Activated CD4-positive, alpha-beta memory T cell treated with anti-CD3 and anti-CD28 coated beads for 36 hours (primary cell): ENCODE measurements at places on chromosomes 2 and 18.
A peak's percentile ranks its signal among the peaks of the same experiment; 100 is the strongest.

DNA sequence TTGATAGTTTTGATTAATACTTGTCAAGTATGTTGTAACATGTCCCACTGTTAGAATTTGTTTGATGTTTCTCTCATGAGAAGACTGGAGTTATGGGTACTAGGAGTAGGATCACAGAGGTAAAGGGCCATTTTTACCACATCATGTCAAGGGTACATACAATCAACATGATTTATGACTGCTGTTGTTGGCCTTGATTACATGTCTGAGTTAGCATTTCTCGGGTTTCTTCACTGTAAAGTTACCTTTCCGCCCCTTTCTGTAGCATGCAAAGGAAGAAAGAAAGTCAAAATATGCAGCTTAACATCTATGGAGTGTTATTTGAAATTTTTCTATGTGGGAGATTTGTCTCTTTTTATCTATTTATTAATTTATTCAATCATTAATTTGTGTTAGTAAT is 1456.4 kb downstream of the SUCLG1 start:
- no peak for DNase-seq

DNA sequence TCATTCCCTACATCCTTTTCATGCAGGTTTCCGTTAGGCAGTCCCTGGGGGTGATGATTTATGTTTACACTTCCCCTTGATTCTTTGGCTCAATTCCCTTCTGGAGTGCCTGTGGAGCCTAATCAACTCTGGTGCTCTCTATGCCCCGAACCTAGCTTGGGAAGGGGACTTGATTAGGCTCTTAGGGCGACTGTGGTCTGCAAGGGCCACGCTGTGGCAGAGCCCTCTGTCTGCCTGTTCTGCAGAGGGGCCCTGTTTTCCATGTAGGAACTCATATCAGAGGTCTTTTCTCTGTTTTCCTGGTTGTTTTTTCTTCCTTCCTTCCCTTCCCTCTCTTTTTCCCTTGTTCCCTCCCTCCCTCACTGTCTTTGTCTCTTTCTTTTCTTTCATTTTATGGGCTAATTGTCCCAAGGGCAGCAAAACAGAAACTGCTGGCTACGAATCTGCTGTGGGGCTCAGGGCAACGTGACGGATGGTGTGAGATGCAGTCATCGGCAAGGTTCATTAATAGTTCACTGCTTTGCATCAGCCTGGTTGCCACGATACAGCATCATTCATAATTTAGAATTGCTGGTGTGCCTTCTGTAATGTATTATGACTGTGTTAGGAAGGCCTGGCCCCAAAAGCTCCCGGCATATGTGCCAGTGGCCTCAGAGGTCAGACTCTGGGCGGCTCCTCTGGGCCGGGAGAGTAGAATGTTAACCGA is 134.5 kb downstream of the NAPG start:
- DNase-seq: no peak

DNA sequence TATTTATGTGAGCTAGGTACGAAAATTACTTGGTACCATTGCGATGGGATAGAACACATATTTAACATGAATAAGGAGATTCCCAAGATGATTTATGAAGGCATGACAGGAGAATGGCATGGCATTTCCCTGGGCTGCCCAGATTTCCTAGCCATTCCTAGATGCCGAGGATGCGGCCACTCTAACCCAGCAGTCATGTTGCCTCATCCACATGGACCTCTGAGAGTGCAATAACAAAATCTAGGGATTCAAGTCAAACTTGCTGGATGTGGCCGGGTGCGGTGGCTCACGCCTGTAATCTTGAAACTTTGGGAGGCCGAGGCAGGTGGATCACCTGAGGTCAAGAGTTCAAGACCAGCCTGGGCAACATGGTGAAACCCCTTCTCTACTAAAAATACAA is 110.8 kb upstream of the ARL4C start:
- DNase-seq: no peak

- no peak for DNase-seq
These were observed 372.5 kb downstream of the RBM43 start for GRCh38 chr2:150889141-150889540.

GRCh38 chr2:186718903-186719302 is 25.0 kb downstream of the FAM171B start:
- DNase-seq: no peak

GRCh38 chr2:225076125-225076524 is 33.9 kb upstream of the DOCK10 start:
- DNase-seq: no peak

DNA sequence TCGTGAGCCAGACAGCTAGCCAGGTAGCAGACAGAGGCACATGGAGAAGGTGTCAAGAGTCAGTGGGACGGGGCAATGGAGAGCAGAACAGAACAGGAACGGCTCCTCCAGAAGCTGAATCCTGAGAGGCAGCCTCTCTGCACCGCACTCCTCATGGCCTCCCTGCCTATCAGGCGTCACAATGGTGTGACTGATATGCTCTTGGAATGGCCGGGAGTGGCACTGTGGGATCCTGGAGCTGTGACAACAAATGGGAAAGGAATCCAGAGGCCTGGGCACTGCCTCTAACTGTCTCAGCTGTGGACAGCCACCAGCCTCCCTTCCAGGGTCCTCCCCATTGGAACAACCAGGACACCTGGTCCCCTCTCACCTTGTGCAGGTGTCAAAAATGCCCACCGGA is 89.1 kb upstream of the ID2 start:
- no peak for DNase-seq

DNA sequence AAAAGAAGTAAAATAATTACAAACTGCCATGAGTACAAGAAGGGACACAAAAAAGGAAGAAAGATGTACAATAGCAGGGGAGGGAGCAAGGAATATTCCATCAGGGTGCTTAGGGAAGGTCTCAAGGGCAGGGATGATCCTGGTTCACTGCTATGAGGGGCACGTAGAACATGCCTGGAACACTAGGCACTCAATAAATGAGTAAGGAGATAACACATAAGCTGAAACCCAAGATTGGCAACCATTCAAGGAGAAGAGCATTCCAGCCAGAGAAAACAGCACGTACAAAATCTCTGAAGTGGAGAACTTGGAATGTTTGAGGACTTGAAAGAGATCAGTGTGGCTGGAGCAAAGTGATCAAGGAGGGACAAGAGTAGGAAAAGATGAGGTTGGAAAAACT is 103.2 kb downstream of the FAM161A start:
- no peak for DNase-seq

DNA sequence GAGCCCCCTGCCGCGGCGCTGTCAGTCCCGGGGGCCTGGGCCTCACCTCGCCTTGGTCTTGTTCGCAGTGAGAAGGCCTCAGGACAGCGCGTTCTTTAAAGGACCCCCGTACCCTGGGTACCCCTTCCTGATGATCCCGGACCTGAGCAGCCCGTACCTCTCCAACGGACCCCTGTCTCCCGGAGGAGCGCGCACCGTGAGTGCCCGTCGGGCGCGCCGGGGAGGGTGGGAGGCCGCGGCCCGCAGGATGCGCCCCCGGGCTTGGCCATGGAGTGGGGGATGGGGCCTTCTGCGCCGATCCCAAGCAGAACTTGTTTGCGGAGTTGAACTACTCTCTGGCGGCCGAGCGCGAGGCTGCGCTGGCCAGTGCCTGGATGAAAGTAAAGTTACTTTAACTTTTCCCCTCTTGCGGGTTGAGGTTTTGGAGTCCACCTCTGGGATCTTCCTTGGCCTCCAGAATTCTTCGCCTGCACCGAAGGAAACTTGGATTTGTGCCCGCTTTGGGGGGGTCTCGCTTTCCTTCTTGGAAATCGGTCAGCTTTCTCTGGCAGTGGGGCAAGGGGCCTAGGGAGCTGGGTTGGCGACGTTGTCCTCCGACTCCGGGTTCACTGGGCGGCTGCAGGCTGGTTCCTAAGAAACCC is 1.2 kb downstream of the TCF7L1 start:
- DNase-seq: peak; percentile 19

DNA sequence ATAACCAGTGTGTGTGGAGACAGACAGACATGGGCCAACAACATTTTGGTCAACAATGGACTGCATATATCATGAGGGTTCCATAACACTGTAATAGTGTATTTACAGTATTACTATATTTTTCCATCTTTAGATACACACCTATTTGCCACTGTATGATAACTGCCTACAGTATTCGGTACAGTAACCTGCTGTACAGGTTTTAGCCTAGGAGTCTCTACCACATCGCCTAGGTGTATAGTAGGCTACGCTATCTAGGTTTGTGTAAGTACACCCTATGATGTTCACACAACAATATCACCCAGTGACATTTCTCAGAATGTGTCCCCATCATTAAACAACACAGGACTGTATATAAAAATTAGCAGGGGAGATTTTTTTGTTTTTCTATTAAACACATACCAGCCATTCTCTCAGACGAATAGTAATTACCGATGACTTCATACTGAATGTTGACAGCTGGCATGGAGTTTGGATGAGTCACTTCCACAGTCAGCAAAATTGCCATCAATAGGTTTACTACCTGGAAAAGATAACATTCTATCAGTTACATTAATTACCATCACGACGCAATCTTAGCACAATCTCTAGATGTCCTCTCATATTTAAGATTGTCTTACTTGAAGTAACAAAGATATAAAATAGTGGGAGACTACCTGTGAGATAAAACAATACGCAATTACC is 10.8 kb downstream of the LAPTM4A start:
- DNase-seq: no peak

DNA sequence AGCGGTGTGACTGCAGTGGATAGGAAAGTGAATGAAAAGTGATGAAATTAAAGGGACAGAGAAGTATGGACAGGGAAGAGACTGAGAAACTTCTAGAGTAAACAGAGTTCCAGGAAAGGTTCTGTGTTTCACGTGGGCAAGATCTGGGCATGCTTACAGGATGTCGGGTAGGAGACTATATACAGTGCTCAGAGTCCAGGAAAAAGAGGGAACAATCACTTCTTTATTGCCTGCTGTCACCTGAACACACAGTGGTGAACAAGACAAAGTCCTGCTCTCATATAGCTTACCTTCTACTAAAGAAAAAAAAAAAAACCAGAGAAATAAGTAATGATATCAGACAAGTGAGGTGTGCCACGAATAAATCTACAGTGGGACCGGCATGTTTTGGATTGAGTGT is 2.4 kb downstream of the LRPPRC start:
- no peak for DNase-seq

DNA sequence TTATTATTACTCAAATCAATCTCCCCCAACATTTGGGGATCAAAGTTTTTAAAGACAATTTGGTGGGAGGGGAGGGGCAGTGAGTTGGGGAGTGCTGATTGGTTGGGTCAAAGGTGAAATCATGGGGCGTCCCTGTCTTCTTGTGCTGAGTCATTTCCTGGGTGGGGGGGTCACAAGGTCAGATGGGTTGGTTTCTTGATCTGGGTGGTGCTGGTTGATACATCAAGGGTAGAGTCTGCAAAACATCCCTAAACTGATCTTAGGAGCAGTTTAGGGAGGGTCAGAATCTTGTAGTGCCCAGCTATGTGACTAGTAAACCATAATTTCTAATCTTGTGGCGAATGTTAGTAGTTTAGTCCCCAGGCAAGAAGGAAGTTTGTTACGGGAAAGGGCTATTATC is 67.4 kb downstream of the MOGAT1 start:
- DNase-seq: peak; percentile 11

GRCh38 chr2:234156326-234156725 is 105.8 kb downstream of the SPP2 start:
- DNase-seq: no peak

- no peak for DNase-seq
These were observed 837 bp upstream of the ACSL3 start for GRCh38 chr2:222859786-222860612.

GRCh38 chr2:45043174-45043573 is 33.9 kb upstream of the SIX2 start:
- no peak for DNase-seq

GRCh38 chr2:104289651-104290565 is 564.0 kb upstream of the POU3F3 start:
- no peak for DNase-seq

- DNase-seq: peak; percentile 14
These were observed at the start of gene MOGAT1 for GRCh38 chr2:222671259-222672067. Gene MOGAT1, plus strand, starts transcription at chr2:222671658. Its CDS starts 128 bp downstream, at chr2:222671786.

DNA sequence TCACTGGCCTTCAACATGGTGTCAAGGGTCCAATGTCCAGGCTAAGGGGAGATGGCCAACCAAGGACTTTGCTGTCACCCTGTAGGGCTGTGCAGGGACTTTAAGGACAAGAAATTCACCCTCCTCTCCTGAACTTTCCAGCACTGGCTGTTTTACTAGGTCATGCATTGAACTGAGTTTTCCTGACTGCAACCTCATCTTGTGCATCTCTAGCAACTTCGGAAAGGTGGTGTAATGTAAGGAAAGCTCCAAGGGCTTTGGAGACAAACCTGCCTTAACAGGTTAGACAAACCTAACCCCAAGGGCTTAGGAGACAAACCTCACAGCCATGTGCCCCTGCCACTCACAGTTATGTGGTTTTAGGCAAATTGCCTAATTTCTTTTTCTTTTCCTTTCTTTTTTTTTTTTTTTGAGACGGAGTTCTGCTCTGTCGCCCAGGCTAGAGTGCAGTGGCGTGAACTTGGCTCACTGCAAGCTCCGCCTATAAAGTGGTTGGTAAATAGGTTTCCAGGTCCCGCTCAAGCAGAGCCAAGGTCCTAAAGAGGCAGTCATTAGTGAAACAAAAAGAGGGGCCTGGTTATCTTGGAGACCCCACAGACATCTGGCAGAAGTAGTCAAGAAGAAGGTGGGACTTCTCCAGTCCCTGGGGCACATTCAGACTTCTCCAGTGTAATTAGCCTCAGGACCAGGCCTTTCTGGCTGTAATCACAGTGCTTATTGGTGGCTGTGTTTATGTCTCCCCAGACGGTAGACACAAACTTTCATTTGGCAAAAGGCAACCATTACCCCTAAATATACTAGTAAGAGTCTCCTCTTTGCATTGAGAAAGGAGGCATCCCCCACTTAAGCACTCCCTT is 37.6 kb upstream of the PMAIP1 start:
- DNase-seq: no peak

GRCh38 chr2:126731353-126731752 is 75.4 kb downstream of the GYPC start:
- no peak for DNase-seq

DNA sequence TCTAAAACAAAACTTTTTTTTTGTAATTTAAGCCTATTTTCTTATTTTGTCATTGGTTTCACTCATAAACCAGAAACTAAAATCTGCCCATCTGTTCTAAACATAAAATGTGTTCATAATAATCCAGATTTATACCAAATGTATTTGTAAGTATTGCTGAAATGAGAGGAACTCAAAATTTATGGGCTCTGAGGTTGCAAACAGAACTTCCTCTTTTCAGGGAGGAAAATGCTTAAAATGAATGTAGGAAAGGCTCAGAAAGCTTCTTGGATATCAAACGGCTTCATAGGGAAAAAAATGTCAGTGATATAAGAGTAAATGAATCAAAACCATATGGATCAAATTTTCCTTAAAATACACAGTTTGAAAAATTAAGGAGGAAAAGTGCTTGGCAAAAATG is 83.9 kb downstream of the PAX3 start:
- no peak for DNase-seq

DNA sequence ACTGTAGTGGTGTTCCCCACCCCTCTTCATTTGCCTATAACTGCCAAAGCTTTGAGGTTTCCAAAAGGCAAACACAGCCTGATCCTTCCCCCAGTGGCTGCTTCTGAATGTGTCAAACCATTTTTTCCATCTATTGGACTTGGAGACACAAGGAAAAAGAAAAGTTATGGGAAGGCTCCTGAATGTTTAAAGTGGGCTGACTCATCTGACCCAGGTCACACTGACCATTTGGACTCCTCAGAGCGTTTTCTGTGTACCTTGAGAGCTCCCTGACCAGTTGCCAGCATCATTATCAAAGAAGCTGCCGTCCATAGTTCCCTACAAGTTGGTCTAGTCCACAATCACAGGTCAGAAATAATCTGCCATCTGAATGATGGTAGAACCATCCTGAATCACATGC is 123.4 kb upstream of the COL3A1 start:
- no peak for DNase-seq

- DNase-seq: no peak
These were observed 9.5 kb downstream of the ASB18 start for GRCh38 chr2:236254674-236255073.

- DNase-seq: no peak
These were observed 330.4 kb upstream of the FAM98A start for GRCh38 chr2:33929467-33929866.
